ENCODE measurements at places on chromosomes 4 and X. TPM values are rescaled to one million over a fixed set of nuclear protein-coding genes. Genes with fewer than 3 reads are reported as not detected.

USP17L13 gene
- not detected for total RNA-seq

SPATA18 gene
- total RNA-seq = 8.0 TPM

SLC7A11 gene
- total RNA-seq = 3.3 TPM

PRIMPOL gene
- total RNA-seq = 4.6 TPM

CXorf49 gene
- total RNA-seq = not detected

- H3K27me3 ChIP-seq = no peaks in the 10 kb centered on the region
- no peak overlapping the region for H3K27ac ChIP-seq
- no peak overlapping the region for H3K4me3 ChIP-seq
- peaks cover 2% of the 10 kb centered on the region for H3K36me3 ChIP-seq
- H3K4me1 ChIP-seq = no peaks in the 10 kb centered on the region
- no peak for DNase-seq
These were observed 137.4 kb downstream of the PDLIM5 start for GRCh38 chr4:94588896-94589693.

Data from body of pancreas (tissue), 4 donors.